ENCODE measurements at places on chromosomes 12 and 14.

DNA sequence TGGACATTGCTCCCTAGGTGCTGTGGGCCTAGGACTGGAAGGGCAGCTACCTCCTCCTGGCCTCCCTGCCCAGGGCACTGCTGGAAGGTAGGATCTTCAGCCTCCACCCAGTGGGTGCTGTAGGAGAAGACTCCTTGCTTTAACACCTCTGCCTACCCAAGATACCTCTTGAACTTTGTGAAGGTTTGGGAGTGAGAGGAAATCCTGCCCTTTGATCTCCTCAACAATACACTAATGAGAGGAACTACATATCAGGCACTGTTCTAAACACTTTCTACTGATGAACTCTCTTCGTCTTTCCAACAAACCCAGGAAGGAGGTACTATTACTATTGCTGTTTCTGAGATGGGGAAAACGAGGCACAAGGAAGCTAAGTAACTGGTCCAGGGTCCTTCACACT, 66.9 kb downstream of the PLEKHG3 start:
- no peak for DNase-seq

DNA sequence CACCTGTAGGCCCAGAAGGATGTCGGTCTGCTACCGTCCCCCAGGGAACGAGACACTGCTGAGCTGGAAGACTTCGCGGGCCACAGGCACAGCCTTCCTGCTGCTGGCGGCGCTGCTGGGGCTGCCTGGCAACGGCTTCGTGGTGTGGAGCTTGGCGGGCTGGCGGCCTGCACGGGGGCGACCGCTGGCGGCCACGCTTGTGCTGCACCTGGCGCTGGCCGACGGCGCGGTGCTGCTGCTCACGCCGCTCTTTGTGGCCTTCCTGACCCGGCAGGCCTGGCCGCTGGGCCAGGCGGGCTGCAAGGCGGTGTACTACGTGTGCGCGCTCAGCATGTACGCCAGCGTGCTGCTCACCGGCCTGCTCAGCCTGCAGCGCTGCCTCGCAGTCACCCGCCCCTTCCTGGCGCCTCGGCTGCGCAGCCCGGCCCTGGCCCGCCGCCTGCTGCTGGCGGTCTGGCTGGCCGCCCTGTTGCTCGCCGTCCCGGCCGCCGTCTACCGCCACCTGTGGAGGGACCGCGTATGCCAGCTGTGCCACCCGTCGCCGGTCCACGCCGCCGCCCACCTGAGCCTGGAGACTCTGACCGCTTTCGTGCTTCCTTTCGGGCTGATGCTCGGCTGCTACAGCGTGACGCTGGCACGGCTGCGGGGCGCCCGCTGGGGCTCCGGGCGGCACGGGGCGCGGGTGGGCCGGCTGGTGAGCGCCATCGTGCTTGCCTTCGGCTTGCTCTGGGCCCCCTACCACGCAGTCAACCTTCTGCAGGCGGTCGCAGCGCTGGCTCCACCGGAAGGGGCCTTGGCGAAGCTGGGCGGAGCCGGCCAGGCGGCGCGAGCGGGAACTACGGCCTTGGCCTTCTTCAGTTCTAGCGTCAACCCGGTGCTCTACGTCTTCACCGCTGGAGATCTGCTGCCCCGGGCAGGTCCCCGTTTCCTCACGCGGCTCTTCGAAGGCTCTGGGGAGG, at the start of gene LTB4R:
Gene LTB4R (plus strand): TSS at position 857 of the 959 bp plus-strand sequence. CDS start 4,150 bp downstream, outside the sequence.
- no peak for DNase-seq

DNA sequence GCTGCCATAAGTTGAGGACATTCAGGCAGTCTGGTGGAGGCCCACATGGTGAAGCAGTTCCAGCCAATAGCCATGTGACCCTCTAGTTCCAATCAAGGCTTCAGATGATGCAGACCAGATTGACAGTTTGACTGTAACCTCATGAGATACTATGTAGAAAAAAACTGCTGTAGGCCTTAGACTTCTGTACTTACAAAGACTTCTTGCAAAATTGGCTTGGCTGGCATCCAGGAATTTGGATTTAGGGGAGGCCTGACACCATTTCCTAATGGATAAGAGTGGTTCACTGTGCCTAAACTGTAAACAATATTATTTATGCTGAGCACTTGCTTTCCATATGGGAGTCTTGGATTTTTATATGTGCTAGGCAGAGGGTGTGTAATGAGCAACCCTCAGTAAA, 76.4 kb downstream of the RGS6 start:
- DNase-seq = no peak

GRCh38 chr14:105500726-105501101, 9.7 kb downstream of the TEDC1 start:
- no peak for DNase-seq

DNA sequence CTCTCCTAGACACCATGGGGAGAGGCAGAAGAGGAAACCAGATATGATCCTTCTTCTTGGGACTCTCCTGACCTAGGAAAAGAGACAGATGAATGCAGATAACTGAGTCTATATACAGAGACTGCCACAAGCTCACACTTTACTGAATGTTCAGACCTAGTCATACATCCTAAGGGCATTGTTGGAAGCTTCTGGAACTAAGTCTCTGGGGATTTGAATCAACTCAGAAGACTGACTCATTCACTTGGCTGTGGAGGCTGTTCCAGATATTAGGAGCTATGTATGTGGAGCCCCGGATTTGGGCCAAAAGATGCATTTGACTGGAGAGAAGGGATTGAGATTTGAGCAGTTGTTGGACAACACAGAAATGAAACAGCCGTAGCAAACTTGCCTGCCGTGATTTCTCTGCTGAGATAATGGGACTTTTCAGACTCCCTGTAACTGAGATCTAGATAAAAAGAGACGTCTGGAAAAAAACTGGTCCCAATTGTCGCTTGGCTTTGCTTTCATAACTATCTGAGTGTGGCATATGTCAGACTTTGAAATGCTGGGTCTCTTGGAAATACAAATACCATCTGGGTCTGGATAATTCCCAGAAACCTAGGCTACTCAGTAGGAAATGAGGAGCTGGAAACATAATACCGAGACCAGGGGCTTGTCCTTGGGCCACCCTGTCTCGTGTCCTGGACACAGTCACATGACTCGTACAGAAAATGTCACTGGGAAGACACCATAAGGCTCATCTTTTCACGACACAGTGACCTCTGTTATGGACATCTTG, 396.8 kb downstream of the NUAK1 start:
- no peak for DNase-seq

- no peak for DNase-seq
Measured at GRCh38 chr14:100769035-100769939, 42.6 kb downstream of the DLK1 start.

DNA sequence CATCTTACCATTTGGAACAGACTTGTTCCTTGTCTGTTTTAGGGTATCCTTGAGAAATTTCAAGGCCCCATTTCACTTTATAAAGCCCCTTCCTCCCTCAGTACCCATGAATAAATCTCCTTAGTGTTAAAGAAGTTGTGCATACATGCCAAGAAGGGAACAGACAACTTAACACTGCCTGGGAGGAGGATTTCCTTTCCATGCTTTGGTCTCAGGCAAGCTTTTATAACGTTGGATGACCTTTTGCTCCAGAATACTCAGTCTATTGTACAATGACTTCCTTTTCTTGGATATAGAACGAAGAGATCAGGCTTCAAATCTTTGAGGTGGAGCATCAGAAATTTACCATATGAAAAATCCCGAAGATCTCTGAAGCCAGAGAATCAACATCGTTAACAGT, 551.4 kb downstream of the PRKD1 start:
- DNase-seq = no peak

DNA sequence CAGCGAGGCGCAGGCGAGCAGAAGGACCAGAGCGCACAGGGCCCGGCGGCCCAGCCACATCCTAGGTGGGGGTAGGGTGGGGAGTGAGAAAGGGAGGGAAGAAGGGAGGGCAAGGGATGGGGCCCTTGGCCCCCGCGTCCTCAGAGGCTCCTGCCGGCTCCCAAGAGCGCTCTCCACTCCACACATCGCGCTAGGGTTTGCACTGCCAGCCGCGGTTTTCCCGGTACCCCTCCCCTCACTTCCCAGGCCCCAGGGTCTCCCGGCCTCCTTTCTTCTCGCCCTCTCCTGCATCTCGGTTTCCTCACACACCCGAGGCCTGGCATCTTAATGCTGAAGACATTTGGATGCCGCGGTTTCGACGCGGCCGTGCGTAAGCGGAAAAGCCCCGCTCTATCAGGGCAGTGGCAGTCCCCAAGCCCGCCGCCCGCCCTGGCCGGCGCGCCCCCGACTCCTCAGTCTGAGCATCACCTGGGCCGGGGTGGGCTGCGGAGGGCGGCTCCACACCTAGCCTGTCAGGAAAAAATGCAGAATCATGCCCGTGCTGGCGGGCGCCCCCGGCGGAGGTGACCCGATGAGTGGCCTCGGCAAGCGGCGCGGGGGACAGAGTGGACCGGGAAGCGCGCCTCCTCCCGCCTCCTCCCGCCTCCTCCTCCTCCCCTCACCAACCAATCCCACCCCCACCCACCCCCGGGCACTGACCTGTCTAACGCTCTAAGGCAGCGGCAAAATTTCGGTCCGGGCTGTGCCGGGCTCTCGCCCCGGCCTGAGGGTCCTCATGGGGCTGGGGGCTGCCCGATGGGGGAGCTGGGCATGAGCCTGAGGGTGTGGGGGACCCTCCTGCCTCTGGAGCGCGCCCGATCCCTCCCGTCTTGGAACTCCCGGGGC, 686 bp downstream of the B4GALNT1 start:
- DNase-seq = no peak

- DNase-seq = no peak
Measured at GRCh38 chr14:34387974-34388516, 74.0 kb downstream of the SPTSSA start.

DNA sequence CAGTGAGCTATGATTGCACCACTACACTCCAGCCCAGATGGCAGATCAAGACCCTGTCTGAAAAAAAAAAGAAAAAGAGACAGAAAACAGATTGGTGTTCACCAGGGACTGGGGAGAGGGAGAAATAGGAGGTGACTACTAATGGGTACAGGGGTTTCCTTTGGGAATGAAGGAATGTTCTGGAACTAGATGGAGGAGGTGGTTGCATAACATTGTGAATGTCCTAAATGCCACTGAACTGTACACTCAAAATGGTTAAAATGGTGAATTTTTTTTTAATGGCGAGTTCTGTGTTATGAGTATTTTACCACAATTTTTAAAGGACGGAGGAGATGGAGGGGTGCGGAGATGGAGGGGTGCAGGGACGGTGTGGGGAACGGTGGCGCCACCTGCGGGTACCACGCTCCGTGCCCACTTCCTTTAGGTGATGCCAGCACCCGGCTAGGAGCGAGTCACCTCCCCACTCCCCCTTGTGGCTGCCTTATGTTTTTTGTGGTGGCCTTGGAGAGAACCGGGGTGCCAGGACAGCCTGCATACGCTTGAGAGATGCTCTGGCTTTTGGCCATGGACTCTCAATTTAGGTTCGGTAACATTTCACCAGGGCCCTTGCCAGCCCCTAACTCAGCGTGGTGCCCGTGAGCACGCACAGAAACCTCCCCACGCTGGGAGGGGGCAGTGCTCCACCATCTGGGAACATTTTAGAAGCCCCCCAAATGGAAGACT, 16.1 kb downstream of the UBC start:
- DNase-seq = peak; percentile 53

- DNase-seq = no peak
Measured at GRCh38 chr14:74570696-74571095, 41.3 kb downstream of the LTBP2 start.

- DNase-seq = no peak
Measured at GRCh38 chr14:29846339-29847055, 81.2 kb downstream of the PRKD1 start.

GRCh38 chr12:89382328-89382727, 30.0 kb upstream of the DUSP6 start:
- peak; percentile 45 for DNase-seq

DNA sequence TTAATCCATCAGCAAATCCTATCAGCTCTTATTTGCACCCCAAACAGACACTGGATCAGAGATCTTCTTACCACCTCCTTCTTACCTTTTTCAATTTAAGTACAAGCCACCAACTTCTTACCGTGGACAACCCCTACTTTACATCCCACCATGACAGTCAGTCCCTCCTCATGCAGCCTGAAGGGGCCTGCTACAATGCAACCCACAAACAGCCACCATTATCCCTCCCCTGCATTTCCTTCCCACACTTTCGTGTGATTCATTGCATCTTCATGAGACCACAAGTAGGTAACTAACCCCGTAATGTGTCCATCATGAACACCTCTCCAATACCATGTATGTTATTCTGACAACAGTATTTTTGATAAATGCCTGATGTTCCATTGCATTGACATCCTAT, 108.6 kb downstream of the BCL11B start:
- no peak for DNase-seq

DNA sequence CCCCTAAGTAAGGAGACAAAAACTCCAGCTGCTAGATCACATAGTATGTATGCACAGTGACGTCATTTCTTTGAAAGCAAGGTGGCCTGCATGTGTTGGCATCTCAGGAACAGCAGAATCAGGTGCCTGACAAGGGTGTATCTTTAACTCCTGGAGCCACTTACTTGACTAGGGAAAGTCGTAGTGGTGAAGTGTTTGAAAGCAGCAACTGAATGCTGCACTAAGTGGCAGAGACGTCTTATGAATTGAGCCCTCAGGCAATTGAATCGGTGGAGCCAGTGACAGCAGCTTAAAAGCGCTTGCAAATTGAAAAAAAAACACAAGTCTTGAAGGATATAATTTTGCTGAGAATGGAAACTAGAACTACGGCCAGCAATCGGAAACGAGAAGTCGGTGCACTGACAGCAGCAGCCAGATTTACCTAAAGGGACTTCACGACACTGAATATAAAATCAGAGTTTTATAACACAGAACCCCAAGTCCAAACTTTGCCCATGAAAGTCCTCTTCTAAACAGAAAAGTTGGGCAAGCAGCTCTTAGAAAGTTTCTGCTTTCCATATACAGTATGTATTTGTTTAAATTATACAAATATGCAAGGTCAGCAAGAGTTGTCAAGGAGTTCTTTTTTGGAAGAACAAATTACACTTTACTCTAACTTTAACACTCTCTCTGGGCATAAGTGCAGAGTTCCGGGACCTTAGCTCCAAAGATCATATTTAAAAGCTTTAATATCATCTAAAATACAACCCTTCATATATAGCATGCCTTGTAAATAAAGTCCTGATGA, 1.1 kb downstream of the IGF1 start:
- no peak for DNase-seq

GRCh38 chr14:36519431-36520321, at the start of gene NKX2-1:
Gene NKX2-1, minus strand, starts transcription at chr14:36520232. Its CDS starts 103 bp downstream, at chr14:36520129.
- no peak for DNase-seq

GRCh38 chr14:99040711-99041110, 231.3 kb downstream of the BCL11B start:
- DNase-seq = no peak

DNA sequence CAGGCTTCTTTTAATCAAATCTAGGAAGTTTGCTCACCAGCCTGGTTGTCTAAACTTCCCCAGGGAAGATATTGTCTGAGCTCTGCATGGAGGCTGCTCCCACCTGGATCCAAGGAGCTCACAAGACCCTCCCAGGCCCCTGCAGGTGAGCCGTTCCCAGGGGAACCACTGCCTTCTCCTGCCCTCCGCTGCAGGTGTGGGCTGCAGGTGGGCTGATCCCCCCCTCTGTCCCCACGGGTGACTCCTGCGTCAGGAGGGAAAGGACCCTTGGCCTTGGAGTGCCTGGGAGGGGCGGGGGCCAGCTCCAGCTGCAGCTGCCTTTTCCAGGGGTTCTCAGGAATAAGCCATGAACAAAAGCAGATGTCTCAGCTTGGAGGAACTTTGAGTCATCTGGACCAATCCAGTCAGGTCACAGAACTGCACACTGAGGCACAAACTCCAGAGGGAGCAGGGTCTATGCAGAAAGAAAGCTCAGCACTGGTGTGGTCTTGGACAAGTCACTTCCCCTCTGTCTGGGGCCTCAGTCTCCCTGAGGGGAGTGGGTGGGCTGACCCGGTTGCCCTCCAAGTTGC, 246.6 kb upstream of the RTL1 start:
- DNase-seq = no peak
